ENCODE measurements at places on chromosomes 1 and 21.

GRCh38 chr1:57218487-57219079, 205.3 kb downstream of the DAB1 start:
- peak; percentile 39 for DNase-seq

DNA sequence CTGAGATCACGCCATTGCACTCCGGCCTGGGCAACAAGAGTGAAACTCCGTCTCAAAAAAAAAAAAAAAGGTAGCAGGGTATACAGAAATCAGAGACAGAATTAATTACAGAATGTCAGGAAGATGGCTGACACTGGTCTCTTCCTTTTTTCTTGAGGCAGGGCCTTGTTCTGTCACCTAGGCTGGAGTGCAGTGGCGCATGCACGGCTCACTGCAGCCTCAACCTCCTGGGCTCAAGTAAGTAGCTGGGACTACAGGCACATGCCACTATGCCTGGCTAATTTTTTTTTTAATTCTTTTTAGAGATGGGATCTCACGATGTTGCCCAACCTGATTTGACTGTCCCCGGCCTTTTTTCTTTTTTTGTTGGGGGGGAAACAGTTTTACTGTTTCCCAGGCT, 16.4 kb downstream of the RNU5D-1 start:
- no peak for DNase-seq

DNA sequence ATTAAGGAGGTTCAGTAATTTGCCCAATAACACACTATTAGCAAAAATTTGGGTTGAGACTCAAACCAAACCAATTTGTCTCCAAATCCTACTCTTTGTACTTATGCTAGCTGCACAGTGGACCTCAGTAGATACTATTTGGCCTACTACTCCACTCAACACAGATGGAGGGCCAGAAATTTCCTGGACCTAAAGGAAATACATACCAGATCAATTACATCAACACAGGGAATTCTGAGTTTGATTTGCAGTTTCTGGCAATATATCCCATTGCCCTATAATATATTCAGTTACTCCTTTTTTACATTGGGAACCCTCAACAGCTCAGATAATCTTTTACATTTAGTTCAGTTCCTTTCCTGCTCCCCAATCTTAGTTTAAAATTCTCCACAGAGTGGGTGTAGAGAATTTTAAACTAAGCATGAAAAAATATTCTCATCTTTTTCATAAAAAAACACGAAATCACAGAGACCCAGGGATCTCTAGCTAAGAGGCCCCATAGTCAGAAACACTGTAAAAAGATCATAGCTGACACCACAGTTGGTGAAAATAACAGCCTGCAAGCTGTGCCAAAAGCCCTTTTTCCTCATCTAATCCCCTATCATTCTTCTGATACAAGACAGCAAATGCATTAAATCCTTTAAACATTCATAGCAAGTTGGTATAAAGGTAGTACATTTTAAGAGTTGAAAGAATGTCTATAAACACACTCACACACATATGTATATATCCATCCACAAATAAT, 317.7 kb upstream of the ESRRG start:
- DNase-seq: no peak

- DNase-seq: no peak
Observed at GRCh38 chr1:11414926-11415538, 63.9 kb upstream of the DISP3 start.

- no peak for DNase-seq
Observed at GRCh38 chr1:167429612-167430011, 88.7 kb downstream of the CD247 start.

DNA sequence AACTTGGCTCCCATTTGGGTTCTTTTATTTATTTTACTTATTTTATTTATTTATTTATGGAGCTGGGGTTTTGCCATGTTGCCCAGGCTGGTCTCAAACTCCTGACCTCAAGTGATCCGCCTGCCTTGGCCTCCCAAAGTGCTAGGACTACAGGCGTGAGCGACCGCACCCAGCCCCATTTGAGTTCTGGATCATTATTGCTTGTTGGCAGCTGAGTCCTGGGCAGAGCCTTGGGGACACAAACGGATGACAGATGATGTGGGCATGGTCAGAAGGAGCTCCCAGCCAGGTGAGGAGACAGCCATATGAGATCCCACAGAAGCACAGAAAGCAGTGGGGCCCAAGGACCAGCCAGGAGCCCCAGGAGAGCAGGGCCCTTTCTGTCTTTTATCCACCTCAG, 254.0 kb downstream of the MATN1 start:
- DNase-seq: no peak

GRCh38 chr1:18996548-18997177, 40.2 kb upstream of the IFFO2 start:
- no peak for DNase-seq

GRCh38 chr1:169708647-169709046, 2.8 kb downstream of the SELL start:
- no peak for DNase-seq

- DNase-seq: no peak
Observed at GRCh38 chr1:172997941-172998361, 52.8 kb downstream of the TNFSF18 start.

DNA sequence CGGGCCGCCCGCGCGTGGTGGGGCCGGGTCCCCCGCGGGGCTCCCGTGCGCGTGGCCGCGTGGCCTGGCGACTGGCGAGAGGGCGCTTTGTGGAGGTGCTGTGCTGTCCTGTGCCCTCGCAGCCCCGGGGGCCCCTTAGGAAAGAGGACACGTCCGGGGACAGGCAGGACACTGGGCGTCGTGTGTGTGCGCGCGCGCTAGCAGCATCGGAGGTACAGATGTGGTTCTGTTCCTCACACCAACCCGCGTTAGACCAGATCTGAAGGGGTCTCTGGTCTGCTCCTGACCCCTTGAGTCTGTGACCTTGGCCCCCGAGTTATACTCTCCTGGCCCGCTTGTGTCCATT, 489 bp downstream of the ACTN2 start:
- DNase-seq: no peak

DNA sequence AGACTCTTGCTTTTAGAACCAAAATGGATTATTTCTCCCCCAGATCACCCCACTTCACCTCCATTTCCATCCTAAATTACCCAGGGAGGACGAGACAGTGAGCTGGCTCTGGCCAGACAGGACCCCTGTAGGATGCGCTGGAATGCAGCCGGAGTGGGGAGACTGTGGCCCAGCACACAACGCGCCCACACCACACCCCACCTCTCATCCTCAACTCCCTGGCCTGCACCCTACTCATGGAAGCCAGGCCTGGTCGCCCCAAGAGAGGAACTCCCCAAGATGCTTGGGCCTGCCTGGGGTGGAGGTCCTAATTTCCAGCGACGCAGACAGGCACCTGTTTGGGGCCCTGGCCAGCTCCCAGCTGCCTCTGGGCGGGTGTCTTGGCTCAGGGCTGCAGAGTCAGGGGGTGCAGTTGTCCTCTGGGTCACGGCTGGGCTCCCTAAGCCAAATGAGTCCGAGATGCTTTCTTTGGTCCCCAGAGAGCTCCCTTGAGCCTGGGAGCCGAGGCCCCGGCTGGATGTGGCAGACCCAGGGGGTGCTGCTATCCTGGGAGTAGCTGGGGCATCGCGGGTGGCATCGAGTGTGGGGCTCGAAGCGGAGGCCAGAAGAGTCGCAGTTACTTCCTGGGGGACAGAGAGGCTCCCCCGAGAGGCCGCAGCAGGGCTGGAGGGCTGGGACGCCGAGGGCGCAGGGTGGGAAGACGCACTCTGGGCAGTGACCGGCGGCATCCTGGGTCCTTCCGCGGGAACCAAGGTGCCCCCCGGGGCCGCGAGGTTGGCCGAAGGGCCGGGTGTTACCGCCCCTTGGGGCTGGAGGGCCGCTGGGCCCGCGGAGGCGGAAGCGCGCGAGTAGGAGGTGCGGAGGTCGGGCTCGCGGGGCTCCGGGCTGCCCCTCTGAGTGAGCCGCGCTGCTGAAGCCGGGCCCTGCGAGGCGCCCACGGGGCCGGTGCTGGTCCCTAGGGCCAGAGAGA, 10.4 kb downstream of the CLEC20A start:
- DNase-seq: no peak

GRCh38 chr1:52111492-52111891, 30.4 kb upstream of the ZFYVE9 start:
- DNase-seq: no peak

DNA sequence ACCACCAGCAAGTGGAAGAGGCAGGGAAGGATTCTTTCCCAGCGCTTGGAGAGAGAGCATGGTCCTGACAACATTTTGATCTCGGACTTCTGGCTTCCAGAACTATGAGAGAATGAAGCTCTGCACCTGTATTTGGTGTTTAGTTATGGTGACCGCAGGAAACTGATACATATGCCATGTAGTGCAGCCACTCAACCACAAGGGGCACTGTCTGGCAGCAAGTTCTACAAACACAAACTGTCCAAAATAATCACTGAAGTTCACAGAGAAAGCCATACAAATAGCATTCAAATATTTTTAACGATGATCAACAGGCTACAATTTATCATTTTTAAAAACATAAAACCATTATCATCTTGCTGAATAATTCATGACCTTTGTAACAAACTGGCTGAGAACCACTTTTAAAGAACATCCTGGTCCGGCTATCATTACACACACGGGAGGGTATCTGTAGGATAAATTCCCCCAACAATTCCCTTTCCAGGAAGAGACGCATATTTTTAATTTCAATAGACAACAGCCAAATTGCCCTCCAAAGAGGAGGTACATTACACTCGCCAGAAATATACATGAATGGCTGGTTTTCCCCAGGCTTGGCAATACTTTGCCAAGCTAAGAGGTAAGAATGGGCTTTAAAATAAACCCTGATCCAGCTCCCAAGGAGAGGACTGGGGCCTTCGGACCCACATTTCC, 9.2 kb upstream of the CBR3 start:
- no peak for DNase-seq

- no peak for DNase-seq
Observed at GRCh38 chr1:215056584-215056983, 26.0 kb upstream of the KCNK2 start.

GRCh38 chr1:183203094-183203493, 17.0 kb downstream of the LAMC2 start:
- no peak for DNase-seq

Data from ELF-1 (cell line).